ENCODE measurements at places on chromosomes 6 and 20.

DNA sequence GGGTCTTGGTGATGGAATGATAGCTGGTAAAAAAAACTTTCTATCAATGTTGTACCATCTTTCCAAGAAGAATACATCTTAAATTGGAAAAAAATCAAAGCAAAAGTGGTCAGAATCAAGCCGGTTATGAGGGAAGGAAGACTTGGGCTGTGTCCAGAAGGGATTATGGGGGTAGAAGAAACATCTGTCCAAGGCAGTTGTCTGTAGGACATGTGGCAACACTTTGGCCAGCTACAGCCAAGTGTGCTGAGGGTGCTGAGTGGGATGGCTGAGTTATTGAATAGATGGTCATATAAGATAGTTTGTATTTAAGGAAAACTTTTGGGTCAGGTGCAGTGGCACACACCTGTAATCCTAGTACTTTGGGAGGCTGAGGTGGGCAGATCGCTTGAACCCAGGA, 38.4 kb downstream of the INSM1 start:
- no peak for DNase-seq

- no peak for DNase-seq
Observed at GRCh38 chr6:154218301-154218700, 138.3 kb downstream of the IPCEF1 start.

- no peak for DNase-seq
Observed at GRCh38 chr6:35247642-35248231, 11.8 kb upstream of the ZNF76 start.

DNA sequence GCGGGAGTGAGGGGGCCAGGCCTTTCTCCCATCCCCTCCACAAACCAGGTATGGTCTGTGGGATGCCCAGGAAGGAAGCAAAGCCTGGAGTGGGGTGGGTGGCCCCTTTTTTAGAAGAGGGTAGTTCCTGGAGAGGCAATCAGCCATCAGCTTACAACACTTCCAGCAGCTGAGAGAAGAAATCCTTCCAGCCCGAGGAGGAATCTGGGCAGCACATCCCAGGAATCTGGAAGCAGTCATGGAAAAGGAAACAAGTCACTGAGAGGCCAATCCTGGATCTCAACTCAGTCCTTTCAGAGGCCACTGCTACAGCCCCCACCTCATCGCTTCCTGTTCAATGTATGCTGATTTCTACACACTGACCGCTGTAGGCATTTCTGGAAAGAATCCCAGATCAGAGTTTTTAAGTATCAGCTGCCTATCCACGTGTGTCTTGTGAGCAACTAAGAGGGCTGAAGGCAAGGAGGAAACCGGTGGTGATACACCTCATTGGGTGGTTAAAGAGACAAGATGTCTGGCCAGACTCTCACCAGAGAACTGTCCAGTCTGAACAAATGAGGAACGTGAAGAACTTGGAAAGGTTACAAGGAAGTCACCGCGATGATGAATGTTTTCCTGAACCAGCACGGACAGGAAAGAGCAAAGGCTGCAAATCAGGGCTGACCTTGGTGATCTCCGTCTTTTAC, 92.9 kb upstream of the SHLD1 start:
- no peak for DNase-seq

GRCh38 chr6:24827970-24828369, 29.3 kb upstream of the ARMH2 start:
- no peak for DNase-seq

- DNase-seq: no peak
Observed at GRCh38 chr6:170490259-170490658, 62.8 kb downstream of the PSMB1 start.

DNA sequence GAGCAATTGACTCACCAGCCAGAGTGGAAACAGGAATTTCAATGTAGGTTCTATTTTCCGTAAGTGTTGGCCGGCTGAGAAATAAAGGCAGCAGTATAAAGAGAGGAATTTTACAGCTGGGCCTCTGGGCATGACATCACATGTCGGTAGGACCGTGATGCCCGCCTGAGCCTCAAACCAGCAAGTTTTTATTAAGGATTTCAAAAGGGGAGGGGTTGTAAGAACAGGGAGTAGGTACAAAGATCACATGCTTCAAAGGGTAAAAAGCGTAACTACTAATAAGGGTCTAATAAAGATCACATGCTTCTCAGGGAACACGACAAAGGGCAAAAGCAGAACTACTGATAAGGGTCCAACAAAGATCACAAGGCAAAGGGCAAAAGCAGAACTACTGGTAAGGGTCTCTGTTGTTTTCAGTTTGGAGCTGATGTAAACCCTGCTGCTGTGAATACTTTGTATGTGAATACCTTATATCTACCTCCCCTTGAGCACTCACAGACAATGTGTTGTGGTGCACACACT, 9.0 kb upstream of the TULP4 start:
- DNase-seq: no peak

- no peak for DNase-seq
Observed at GRCh38 chr6:170174124-170174770, 116.6 kb downstream of the DLL1 start.

- DNase-seq: no peak
Observed at GRCh38 chr6:8557014-8557748, 121.8 kb upstream of the SLC35B3 start.

DNA sequence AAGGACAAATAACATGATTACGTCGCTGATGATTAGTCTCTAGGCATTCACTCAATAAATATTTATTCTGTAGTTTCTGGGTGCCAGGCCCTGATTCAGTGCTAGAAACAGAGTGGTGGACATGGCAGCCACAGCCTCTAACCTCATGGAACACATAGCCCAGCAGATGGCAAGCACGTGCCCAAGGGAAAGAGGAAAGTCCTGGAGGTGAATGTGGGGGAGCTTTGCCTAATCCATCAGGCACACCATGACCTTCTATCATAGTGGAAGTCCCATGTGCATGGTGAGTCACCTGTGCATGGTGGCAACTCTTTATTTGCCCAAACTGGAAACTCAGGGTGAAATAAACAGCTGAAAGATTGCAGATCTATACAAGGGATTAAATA, 143.0 kb upstream of the TNFAIP3 start:
- DNase-seq: no peak

- DNase-seq: no peak
Observed at GRCh38 chr6:103820148-103820547, 1039.6 kb downstream of the HACE1 start.

- DNase-seq: peak; percentile 73
Observed at GRCh38 chr6:37691904-37692806, 5.5 kb downstream of the MDGA1 start.

DNA sequence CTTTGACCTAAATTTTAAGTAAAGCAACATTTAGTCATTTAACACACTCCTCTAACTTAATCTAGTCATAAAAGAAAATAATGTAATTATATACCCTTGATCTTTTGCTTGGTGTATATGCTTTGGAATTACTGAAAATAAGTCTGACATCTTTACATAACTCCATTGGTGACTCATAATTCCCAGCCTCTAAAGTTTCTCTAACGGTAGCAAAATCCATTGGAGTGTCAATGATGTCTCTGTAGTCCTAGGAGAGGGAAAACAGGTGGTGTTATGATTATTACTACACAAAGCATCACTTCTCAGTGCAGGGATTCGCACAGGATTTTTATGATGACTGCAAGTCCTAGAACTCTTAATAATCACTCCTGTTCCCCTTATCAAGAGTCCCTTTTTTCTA, 80.2 kb downstream of the IRAK1BP1 start:
- DNase-seq: no peak

DNA sequence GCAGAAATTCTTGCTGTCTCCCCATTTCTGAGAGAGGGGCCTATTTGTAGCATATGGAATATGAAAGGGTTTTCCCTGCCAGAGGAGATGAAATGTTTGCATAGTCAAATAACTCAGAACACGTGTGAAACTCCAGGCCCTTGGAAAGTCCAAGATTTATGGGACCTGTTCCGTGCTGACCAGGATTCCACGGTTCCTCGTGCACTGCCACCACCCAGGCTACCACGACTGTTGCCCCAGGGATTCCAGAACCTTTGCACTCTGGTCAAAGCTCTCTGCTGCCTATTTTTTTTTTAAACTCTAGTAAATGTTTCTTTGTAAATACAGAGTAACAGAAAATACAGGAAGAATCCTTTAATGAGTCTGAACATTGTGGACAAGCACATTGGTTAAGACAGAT, 35.0 kb downstream of the MYLK4 start:
- no peak for DNase-seq

- no peak for DNase-seq
Observed at GRCh38 chr6:161494566-161494965, 220.7 kb upstream of the AGPAT4 start.

DNA sequence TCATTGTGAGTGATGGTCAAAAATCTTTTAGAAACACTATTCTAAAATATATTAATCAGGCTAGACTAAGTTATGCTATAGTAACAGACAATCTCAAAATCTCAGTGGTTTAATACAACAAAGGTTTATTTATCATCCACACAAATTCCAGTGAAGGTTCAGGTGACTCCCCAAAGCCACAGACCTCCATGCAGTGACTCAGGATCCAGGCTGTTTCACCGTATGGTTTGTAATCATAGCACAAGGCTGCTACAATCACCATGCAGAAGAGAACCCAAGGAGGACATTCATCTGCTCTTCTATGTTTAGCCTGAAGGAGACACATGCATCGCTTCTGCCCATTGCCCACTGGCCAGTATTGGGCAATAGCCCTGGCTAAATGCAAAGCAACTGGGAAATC, 46.2 kb downstream of the BFSP1 start:
- no peak for DNase-seq

DNA sequence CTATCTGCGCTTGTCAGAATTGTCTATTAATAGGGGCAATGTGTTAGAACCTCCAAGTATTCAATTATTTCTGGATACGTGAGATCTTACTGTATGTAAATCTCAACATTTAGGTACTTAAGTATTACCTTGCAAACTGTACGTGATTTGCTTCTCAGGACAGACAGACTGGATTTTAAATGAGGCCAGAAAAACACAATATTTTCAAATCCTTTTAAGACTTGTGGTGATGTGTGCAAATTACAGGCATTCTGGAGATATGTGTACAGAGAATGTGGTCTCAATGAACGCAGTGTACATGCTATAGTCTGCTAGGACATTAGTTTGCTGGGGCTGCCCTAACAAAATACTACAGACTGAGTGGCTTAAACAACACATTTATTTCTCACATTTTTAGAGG, 16.9 kb downstream of the CCR6 start:
- DNase-seq: no peak

- no peak for DNase-seq
Observed at GRCh38 chr6:52634211-52634610, 36.7 kb upstream of the TMEM14A start.

DNA sequence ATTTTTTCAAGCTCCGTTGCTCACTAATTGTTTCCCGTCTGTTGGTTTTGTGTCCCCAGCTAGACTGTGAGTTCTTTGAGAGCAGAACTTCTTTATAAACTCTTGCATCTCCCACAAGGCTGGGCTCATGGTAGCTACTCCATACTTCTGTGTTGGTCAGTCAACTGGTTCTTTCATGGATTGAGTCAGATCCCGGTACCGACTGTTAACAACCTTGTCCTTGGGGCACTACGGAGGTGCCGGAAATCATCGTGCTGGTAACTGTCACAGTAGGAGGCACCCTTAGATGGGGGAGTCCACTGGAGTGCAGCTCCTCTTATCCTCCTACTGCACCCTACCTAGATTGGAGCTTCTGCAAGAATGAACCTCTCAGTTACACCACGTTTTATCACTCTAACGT, 8.6 kb upstream of the STX16 start:
- DNase-seq: no peak

DNA sequence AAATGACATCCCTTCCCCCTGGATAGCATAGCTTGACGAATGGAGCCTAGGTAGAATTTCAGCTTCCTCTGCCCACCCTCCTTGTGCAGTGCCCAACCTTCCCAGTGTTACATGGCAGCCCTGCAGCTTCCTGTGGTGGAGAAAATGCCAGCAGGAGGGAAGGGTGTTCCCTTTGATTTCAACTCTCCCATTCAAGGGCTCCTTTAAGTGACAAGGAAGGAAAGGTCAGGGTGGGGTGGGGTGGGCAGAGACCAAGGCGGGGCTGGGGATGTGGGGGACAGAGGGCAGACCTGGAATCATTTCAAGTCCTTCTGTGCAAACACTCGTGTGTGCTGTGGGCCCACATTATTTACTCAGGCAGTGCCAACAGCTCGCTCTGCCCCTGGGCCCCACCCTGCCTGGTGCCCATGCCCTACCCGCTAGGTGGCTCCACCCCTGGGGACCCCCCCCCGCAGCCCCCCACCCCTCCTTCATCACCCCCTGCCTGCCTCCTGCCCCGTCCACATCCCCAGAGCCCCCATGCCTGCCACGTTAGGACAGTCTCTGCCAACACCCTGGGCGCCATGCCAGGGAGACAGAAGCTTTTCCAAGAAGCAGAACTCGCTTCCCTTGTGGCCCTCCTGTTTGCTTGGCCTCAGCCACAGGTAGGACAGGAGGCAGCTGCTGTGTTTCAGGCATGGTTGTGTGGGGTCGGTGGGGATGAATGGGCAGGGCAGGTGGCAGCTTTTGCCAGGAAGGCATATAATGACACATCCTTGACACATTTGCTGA, 9.4 kb downstream of the SPDEF start:
- DNase-seq: no peak

DNA sequence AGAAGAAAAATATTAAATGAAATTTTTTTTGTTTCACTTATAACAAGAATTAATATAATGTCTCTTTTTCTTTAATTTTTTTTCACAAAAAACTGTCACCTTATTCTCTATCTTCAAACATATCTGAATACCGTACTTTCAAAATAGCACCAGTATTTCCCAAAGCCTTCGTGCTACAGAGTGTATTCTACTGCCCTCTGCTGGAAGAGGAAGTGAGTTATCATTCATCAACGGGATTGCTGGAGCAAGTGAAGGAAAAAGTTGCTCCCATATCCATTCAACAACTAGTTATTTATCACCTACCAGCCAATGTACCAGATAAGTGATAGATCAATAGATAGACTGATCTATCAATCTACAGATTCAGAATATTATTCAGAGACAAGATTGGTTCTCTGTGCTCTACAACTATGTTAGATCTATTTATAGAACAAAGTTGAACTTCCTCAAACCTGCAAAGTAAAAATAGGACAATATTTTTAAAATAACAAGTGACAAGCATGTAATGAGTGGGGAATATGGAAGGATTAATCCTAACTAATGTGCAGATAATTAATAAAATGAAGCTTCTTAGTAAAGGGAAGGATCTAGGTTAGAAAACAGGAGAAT, 26.7 kb upstream of the TFAP2B start:
- DNase-seq: no peak

GRCh38 chr6:66226109-66226508, 519.1 kb upstream of the EYS start:
- DNase-seq: no peak
